Mesangial cell (primary cell): ENCODE measurements at places on chromosomes 1 and 21. TPM values are rescaled to one million over a fixed set of nuclear protein-coding genes. Genes with fewer than 3 reads are reported as not detected.

Gene TUT4
- total RNA-seq: 14.3 and 29.9 TPM in 2 replicates

Gene CLDN17
- not detected in 2 replicates for total RNA-seq

Gene THEM5
- total RNA-seq: not detected in 2 replicates

Gene PLA2G2A
- not detected in 2 replicates for total RNA-seq

Gene SH3BGR
- 0.65 and 2.7 TPM in 2 replicates for total RNA-seq

Gene FAM131C
- 0.65 and 3.7 TPM in 2 replicates for total RNA-seq

Gene NEK2
- total RNA-seq: 1.3 and 35.8 TPM in 2 replicates

Gene DENND2D
- total RNA-seq: 5.4 and 8.5 TPM in 2 replicates

Gene DSCAM
- not detected in 2 replicates for total RNA-seq

Gene LDLRAD1
- not detected in 2 replicates for total RNA-seq

Gene OR2L5
- not detected in 2 replicates for total RNA-seq

Gene RAD54L
- total RNA-seq: 2.8 and 16.0 TPM in 2 replicates

Gene CYB5RL
- 4.2 and 6.2 TPM in 2 replicates for total RNA-seq

Gene ZBTB8B
- under 0.01 TPM in 1 of 2 replicates, not detected in the other for total RNA-seq

Gene AADACL4
- total RNA-seq: 0.13 TPM in 1 of 2 replicates, not detected in the other

Gene OLIG2
- not detected in 2 replicates for total RNA-seq

Gene ANGPTL3
- not detected in 2 replicates for total RNA-seq

Gene TNNI3K
- total RNA-seq: under 0.01 and 1.1 TPM in 2 replicates

Gene POMGNT1
- total RNA-seq: 75.8 and 77.1 TPM in 2 replicates

Gene GCSAML
- total RNA-seq: not detected in 2 replicates
